ENCODE measurements at places on chromosomes 7 and 10.

GRCh38 chr7:83976302-83976701, 218.3 kb downstream of the SEMA3A start:
- no peak for DNase-seq

DNA sequence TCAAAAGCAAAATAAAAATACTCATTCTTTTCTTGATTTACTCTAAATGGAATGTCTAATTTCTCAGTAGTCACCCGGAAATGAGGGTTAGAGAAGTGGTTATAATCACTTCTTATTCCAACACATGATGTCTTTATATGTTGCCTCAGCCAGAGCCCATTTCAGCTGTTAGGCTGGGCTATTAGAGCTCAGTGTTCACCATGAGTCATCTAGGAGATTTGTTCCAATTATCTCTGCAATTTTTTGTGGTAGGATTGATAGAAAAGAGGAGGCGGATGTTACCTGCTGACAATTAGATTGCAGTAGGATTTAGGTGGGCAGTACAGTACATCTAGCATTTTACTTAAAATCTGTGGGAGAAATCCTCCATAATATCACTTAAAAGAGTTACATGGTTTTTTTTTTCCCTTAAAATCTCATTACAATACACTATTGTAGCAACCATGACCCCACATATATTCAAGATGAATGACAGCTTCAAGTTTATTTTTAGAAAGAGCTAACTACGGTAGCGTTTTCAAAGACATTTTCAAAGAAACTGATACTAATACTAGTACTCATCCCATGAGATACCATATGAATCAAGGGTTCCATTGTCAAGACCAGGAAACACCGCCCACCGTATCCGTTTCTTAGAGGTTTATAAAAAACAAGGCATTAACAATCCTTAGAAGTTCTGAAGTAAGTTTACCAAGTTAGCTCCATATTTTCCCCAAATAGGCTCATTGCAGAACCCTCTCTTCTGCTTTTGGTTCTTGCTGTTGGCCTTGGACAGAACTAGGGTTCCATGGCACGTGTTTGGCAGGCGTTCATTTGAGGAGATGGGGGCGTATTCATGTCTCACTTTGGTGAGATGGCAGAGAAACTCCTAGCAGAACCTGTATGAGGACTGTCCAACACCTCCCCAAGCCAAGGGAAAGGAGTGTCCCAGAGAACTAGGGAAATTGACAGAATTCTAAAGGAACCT, 10.4 kb downstream of the CPA2 start:
- DNase-seq = no peak

DNA sequence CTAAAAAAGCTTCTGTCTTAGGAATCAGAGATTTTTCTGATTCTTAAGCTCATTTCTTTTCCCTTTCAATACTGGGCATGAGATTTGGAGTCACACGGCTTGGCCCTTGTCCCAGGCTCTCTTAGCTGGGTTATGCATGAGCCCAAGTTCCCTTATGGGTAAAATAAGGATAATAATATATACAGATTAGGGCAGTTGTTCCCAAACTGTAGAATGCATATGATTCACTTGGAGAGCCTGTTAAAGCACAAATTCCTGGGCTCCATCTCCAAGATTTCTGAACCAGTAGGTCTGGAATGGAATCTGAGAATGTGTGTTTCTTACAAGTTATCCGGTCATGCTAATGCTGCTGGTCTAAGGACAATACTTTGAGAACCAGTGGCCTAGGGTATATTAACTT, 154.0 kb downstream of the REEP3 start:
- DNase-seq = no peak

DNA sequence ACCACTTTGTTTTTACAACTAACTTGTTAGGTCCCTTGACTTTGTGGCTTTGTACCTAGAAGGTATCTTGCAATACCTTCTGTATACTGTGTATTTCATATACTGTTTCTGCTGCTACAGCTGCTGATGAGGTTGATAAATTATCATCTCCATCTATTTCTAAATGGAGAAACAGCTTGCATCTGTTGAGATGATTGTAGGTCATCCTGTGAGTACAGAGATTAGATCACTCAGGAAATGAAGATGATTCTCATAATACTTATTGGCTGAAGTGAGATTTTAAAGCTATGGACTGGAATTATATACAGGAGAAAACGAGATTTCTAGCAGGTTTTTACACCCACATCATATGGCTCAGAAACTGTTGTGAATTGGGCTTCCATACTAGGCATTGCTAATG, 280.5 kb downstream of the KCND2 start:
- no peak for DNase-seq

DNA sequence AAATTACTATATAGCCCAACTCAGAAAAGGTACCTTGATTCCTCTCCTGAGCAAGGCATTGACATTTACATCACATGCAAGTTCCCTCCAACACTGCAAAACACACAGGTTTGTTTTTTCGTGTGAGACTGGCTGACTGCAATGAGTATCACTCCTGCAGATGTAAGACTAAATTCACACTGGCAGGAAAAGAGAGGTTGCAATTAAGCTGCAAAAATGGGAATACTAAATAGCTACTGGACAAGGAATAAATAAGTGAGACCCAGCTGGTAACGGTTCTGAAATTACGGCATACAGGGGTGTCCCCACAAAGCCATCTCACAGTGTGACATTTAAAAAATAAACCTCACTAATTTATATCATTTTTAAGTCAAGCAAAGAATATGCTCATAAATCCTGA, 97.3 kb downstream of the PIP4K2A start:
- DNase-seq = no peak

DNA sequence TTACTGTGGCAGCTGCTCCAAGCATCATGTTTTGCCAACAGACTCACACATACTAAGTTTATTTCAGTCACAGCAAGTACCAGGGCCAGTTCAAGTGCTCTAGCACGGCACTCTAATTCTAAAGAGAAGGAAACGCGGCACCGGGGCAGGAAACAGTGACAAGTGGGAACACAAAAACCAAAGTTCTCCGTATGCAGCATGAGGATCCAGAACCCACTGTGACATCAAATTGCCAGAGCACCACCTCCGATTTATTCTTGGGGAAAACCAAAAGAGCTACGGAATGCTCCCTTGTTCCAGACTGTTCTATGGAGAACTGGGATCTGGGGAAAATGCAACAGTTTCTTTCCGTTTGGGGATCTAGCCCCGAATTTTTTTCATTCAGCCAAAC, 448 bp upstream of the PTER start:
- DNase-seq = no peak

DNA sequence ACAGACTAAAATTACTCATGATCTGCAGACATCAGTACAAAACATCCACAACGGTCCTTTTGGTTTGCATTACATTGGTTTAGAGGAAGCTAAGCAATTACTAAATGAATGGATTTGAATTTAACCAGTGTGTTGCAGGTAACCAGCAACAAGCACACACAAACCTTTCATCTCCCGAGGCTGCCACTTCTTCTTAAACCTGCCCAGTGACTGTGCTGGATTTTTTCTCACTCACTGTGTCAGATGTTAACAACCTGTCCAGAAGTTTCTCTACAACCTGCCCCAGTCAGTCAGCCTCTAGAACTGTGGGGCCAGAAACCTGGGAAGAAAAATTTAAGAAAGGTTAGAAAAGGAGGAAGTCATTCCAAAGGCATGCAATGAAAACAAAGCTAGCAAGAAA, 2.4 kb upstream of the MEOX2 start:
- no peak for DNase-seq

DNA sequence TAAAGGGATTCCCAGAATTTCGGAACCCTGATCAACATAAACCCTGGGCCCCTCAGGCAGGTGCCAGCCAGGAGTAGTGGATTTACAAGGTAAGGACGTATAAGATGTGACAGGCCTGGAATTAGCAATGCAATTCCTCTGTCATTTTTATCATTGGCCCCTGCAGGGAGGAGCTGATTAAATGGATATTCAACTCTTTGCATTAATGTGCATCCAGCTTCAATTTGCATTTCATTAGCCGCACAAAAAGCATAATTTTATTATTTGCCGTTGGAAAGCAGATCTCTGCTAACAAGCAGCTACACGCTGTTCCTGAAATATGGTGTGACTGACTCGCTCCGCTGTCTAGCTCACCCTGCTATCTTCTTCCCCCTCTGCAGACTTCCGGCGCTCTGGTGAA, 195.8 kb downstream of the RPS24 start:
- no peak for DNase-seq

DNA sequence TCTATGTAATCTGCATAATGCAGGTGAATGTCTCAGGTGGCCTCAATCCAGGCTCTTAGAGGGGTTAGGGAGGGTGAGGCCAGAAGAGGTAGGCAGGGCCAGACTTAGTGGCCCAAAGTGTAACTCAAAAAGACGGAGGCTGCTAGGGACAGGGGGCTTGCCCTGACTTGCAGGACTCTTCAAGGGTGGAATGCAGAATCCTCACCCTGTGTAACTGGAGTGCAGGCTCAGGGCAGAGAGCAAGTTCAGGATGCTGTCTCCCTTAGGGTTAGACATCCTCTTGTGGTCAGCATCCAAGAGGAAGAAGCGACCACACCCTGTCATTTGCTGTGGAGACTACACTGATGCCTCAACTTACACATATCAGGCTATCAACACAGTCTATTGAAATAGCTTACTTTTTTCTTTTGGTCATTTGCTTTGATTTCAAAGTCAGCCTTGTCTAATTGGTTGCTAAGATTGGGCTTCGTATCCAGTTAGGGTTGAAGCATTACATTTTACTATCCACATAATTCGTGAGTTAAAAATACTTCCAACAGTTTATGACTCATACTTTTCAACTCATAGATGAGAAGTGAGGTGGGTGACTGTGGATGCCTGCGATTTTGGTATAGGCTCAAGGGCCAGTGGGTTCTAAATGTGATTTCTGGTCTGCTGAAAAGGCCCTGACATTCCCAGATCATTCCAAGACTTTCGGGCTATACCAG, 563.6 kb downstream of the SUGCT start:
- DNase-seq = no peak

GRCh38 chr10:48938281-48938680, 1.4 kb downstream of the LRRC18 start:
- peak; percentile 32 for DNase-seq

DNA sequence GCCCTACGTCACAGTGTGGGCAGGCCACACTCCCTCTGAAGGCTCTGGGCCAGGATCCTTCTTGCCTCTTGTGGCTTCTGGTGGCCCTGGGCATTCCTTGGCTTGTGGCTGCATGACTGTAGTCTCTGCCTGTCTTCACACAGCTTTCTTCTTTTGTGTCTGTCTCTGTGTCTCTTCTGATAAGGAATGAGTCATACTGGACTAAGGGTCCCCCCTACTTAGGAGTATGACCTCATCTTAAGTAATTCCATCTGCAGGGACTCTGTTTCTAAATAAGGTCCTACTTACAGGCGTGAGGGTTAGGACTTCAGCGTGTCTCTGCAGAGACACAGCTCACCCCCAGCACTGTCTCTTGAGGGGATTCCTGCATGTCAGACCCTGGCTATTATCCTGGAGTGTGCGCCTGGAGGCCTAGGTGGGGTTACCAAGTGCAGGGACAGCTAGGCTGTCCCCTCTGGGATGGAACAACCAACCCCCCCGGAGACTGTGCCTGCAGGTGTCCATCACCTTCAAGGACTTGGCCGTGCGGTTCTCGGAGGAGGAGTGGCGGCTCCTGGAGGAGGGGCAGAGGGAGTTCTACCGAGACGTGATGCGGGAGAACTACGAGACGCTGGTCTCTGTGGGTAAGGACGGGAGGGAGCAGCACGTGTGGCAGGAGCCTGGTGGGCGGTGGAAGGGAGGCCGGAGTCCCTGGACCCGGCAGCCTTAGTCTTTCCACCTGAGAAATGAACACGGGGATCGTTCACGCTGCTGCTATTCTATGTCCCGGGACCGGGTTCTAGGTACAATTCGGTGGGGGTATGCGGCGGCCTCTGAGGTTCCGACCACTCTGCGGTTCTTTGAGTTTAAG, 54.1 kb downstream of the ZNF467 start:
- peak; percentile 54 for DNase-seq

GRCh38 chr10:35127289-35127891, 744 bp downstream of the CREM start:
- DNase-seq = peak; percentile 87

DNA sequence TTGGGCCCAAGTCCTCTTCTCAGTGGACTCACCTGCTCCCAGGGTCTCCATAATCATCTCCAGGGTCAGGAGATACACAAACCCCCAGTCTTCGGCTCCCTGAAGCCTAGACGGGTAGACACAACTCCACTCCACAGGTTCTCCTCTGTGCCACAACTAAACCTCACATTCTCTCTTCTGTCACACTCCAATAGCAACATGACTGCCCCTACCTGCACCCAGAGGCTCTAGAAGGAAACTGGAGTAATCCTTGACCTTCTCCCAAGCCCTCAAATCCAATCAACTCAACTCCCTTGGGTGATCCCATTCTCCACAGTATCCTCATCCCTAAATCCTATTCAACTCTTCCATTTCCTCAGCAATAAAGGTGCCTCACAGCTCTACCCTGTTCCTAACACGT, 16.2 kb downstream of the HNRNPF start:
- DNase-seq = no peak

DNA sequence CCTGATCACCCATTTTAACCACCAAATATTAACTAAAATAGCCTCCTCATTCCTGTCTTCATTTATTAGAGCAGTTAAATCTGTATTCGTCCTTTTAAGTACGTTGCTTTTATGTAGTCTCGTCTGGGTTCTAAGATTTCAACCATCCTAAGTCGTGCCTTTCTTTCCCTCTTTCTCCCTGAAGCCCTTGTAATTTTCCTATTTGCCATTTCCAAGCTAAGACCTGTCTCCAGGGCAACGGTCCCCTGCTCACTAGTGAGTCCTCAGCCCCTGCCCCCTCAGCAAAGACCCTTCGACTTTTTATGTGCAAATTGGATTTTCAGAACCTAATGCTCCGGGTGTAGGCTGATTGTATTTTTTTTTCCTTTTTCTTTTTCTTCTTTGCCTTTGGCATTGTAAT, 16.1 kb upstream of the MEST start:
- no peak for DNase-seq

GRCh38 chr10:3869036-3869435, 84.0 kb upstream of the KLF6 start:
- no peak for DNase-seq

GRCh38 chr10:8069627-8070026, 15.1 kb downstream of the GATA3 start:
- DNase-seq = no peak

DNA sequence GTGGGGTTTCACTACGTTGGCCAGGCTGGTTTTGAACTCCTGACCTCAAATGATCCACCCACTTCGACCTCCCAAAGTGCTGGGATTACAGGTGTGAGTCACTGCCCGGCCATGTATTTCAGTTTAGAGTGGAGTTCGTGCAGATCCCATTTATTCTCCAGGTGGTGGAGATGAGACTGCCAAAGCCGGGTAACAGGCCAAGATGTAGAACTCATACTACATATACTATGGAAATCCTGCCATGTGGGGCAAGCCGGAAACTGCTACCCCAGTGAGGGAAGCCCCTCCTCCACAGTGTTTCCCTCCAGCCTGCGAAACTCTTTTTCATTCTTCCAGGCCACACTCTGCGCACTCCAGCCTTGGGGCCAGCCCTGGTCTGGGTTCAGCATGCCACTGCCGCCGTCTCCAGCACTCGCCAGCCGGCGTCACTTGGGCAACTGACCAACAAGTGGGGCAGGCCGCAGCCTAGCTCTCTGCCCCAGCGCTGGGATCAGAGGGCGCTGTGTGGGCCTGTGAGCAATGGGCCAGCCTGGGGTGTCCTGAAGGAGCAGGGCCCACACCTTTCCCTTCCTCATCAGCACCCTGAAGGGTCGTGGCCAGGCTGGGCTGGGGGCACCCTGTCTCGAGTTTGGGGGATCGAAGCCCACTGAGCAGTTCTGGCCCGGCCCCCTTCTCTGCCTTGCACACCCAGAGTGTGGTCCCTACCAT, 122.0 kb downstream of the TRRAP start:
- DNase-seq = peak; percentile 57

GRCh38 chr10:118249714-118250113, 92.4 kb downstream of the FAM204A start:
- no peak for DNase-seq

- no peak for DNase-seq
These were observed 19.5 kb upstream of the ITGB8 start for GRCh38 chr7:20310963-20311742.
